ENCODE measurements at places on chromosomes 2 and 18. TPM values are rescaled to one million over a fixed set of nuclear protein-coding genes. Genes with fewer than 3 reads are reported as not detected.

GRCh38 chr2:98701230-98701629, 29.7 kb downstream of the MGAT4A start:
- no peak for DNase-seq
- no peaks in the 10 kb centered on the region for H3K27me3 ChIP-seq
- H3K4me3 ChIP-seq: no peak overlapping the region
- no peak overlapping the region for H3K27ac ChIP-seq

- no peak overlapping the region for H3K4me3 ChIP-seq
- no peaks in the 10 kb centered on the region for H3K27me3 ChIP-seq
- no peaks in the 10 kb centered on the region for H3K36me3 ChIP-seq
- peaks cover 3% of the 10 kb centered on the region for H3K4me1 ChIP-seq
These were observed 79.6 kb downstream of the RTP5 start for GRCh38 chr2:241948901-241949735.

DNA sequence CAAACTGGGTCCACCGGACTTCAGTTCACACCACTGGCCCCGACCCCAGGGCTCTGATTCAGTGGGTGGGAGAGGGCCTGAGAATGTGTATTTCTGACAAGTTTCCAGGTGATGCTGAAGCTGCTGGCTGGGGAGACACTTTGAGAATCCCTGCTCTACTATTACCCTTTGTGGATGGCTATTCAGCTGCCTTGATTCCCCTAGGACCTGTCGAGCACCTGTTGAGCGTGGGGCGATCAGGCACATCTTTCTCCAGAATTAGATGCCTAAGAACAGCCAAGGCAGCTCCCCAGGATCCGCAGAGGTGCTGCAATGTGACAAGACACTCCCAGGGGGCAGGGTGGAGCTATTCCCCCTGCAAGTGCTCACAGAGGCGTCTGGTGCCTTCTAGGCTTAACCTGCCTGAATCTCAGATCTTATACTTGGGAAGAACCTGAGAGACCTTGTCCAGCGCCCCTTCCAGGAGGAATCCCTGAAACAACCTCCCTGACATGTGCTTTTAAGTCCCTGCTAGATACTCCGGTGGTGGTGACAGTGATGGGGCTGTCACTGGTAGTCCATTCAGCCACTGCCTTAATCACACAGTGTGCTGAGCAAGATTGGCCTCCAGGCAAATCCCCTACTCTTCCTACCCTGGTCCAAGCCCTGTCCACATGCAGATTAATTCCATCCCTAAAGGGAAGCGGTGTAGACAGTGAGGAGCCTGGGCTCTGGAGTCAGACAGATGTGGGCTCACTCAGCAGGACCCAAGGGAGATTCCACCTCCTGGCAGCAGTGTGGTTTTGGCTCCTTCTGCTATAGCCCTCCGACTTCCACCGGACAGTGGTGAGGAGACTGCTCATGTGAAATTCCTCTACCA, 43.4 kb upstream of the OTOF start:
- no peaks in the 10 kb centered on the region for H3K27me3 ChIP-seq
- no peak overlapping the region for H3K27ac ChIP-seq
- no peak overlapping the region for H3K4me3 ChIP-seq
- no peaks in the 10 kb centered on the region for H3K36me3 ChIP-seq
- DNase-seq: no peak

DNA sequence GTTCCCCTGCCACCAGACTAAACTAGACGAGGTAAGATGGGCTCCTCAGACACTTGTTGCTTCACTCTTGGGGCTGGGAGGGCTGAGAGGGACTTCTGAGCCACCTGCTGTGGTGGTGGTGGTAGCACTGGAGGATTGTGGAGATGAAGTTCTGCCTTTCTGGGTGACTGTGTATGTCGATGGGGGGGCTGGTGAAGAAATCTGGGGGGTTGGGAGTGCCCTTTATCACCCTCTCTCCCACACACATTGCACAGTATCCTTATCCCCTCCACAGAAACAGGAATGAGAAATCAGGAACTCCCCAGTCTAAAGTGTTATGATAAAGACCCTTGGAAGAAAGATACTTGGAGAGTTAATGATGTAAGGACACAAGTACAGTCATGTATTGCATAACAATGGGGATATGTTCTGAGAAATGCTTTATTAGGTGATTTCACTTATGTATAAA, 38.5 kb downstream of the HK2 start:
- H3K4me3 ChIP-seq: no peak overlapping the region
- H3K36me3 ChIP-seq: no peaks in the 10 kb centered on the region
- no peaks in the 10 kb centered on the region for H3K27me3 ChIP-seq
- H3K27ac ChIP-seq: peak overlapping the region; percentile 65
- peaks cover 47% of the 10 kb centered on the region for H3K4me1 ChIP-seq

GRCh38 chr2:120177973-120178372, 45.2 kb downstream of the TMEM185B start:
- H3K36me3 ChIP-seq: no peaks in the 10 kb centered on the region
- H3K27me3 ChIP-seq: no peaks in the 10 kb centered on the region
- no peak overlapping the region for H3K27ac ChIP-seq
- DNase-seq: no peak
- H3K4me1 ChIP-seq: no peaks in the 10 kb centered on the region

GRCh38 chr2:90069290-90069894, 1377.9 kb downstream of the RPIA start:
- no peaks in the 10 kb centered on the region for H3K36me3 ChIP-seq
- no peaks in the 10 kb centered on the region for H3K4me1 ChIP-seq
- H3K27me3 ChIP-seq: no peaks in the 10 kb centered on the region
- no peak overlapping the region for H3K4me3 ChIP-seq
- DNase-seq: no peak
- H3K27ac ChIP-seq: no peak overlapping the region

DNA sequence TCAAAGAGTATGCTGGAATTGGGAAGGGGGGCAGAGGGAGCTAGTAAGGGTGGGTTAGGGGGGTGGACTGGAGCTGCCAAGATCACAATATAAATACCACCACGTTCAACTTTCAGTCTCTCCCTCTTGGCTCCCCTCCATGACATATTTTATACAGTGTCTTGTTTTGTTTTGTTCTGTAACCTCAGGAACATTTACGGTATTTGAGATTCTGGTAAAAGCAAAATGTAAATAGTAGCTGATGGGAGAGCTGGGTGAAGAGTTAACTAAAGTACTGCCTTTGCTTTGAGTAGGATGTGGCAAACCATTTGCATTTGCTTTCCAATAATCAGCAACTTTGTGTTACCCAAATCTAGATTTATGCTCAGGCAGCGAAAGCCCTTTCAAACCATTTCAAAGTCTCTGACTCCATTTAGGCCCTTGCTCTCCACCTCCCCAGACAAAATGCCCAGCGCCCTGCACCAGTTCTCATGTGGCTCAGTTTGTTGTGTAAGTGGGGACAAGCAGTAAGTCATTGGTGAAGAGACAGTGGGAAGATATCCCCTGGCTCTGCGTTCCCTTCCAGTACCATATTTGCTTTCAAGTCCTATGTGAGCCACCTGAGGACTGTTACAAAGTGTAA, 17.4 kb downstream of the IRS1 start:
- no peak overlapping the region for H3K4me3 ChIP-seq
- peaks cover 17% of the 10 kb centered on the region for H3K4me1 ChIP-seq
- H3K27ac ChIP-seq: peak overlapping the region; percentile 53
- H3K36me3 ChIP-seq: no peaks in the 10 kb centered on the region
- no peak for DNase-seq

DNA sequence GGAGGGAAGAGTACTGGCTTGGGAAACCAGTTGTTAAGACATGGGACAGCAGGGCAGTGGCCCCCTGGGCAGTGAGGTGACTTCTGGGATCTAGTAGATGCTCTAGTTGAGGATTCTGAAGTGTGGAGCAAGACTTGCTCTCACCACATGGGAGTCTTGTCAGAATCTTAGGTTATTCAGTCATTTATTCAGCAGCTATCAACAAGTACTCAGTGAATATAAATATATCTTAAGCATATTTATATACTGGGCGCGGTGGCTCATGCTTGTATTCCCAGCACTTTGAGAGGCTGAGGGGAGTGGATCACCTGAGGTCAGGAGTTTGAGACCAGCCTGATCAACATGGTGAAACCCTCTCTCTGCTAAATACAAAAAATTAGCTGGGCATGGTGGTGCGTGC, 20.0 kb downstream of the STON1 start:
- H3K4me1 ChIP-seq: peaks cover 7% of the 10 kb centered on the region
- H3K27me3 ChIP-seq: no peaks in the 10 kb centered on the region
- no peak overlapping the region for H3K4me3 ChIP-seq
- DNase-seq: no peak
- H3K27ac ChIP-seq: no peak overlapping the region

DNA sequence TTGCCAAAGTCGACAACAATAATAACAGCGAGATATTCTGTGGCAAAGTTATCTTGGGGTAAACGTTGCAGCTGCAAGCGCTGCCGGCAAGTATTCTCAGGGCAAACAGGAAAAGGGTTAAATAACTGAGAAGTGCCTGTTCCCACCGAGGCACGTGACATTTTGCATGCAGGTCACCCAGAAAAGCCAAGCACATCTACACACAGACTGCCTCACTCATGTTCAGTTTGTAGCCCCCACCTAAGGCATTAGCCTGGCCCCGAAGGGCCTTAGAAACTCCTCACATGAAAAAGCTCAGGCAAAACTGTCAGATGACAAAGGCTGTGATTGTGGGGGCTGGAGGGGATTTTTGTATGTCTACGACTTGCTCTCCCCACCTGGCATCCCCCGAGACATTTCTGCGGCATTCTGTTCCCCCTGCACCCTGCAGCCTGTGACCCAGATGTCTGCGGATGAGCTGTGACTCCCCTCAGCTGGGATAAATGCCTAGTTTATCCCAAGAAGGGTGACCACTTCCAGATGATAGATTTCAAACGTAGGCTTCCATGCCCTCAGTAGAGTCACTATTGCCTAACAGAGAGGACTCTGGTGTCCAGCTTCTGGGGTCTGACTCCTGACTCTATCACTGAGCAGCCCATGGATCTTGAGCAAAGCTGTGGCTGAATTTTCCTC, 215.2 kb upstream of the SIX2 start:
- H3K4me3 ChIP-seq: no peak overlapping the region
- H3K27ac ChIP-seq: no peak overlapping the region
- H3K4me1 ChIP-seq: peaks cover 3% of the 10 kb centered on the region
- H3K36me3 ChIP-seq: no peaks in the 10 kb centered on the region
- DNase-seq: no peak

DNA sequence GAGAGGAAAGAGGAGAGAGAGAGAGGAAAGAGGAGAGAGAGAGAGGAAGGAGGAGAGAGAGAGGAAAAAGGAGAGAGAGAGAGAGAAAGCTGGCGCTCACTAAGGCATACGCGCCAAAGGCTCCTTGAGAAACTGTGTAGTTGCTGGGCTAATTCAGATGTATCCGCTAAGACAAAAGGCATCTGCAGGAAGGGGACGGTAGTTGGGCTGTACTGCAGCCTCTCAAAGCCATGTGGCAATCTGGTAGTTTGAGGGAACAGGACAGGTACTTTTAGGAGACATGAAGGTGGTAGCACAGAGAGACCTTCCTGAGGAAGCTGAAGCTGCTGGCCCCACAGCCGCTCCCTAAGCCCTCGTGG, 31.6 kb downstream of the THNSL2 start:
- H3K4me3 ChIP-seq: no peak overlapping the region
- no peaks in the 10 kb centered on the region for H3K4me1 ChIP-seq
- no peaks in the 10 kb centered on the region for H3K27me3 ChIP-seq
- no peak for DNase-seq

DNA sequence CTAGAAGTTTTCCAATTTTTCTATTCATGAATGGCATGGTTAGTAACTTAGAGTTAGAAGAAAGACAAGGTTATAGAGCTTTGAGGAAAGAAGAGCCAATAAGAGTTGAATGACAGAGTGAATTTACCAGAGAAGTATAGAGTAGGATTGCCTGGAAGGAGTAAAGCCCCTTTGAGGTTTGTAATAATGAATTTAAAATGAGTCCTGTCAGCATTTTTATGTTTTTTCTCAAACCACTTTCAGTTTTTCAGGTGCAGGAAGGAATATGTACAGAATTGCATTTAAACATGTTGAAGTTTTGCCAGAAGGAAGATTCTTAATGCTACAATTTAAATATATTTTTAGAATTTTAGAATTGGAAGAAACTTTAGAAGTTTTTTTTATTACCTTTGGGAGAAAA, 408.3 kb downstream of the DSC3 start:
- H3K27ac ChIP-seq: no peak overlapping the region
- H3K36me3 ChIP-seq: no peaks in the 10 kb centered on the region
- no peak overlapping the region for H3K4me3 ChIP-seq
- H3K27me3 ChIP-seq: no peaks in the 10 kb centered on the region

DNA sequence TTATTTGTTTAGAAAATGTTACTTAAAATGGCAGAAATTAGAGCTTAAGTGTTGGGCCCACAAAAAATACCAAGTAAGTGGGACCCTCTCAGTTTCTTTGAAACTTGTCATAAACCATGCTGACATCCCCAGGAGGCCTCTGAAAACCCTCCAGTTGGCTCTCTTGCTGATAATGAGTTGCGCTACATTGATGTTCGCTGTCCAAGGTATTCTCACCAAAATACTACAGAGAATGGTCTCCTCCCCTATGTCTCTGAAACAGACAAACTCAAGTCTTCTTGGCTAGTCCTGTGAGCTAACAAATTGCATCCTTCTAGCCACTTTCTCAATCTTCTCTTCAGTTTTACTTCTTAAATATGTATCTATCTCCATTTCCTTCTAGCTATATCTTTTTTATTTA, 669.4 kb downstream of the IRS1 start:
- no peak overlapping the region for H3K27ac ChIP-seq
- H3K4me1 ChIP-seq: peaks cover 2% of the 10 kb centered on the region
- no peaks in the 10 kb centered on the region for H3K36me3 ChIP-seq
- H3K27me3 ChIP-seq: no peaks in the 10 kb centered on the region
- H3K4me3 ChIP-seq: no peak overlapping the region

DNA sequence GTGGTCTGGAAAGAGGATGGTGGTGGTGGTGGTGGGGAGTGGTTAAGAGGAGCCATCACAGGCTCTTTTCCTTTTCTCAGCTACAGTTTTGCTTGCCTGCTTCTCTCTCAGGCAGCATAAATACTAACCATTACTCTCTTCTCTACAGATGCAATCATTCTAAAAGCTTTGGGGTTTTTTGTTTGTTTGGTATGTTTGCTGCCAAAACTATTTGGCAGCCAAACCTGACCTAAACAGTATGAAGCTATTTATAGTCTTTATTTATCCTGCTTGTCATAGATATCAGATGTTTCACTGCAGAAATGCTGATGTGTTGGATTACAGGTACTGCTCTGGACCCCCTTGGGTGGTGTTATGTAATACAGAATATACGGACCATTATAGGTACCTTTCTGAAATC, 15.3 kb downstream of the SIX3 start:
- DNase-seq: no peak
- peaks cover 8% of the 10 kb centered on the region for H3K4me1 ChIP-seq
- H3K36me3 ChIP-seq: no peaks in the 10 kb centered on the region
- H3K27me3 ChIP-seq: no peaks in the 10 kb centered on the region
- no peak overlapping the region for H3K4me3 ChIP-seq
- no peak overlapping the region for H3K27ac ChIP-seq

CNGA3 gene
- 0.34 TPM for total RNA-seq

C18orf54 gene
- 2.5 TPM for total RNA-seq

FBLN7 gene
- 1.9 TPM for total RNA-seq

HRH4 gene
- not detected for total RNA-seq

ARHGAP25 gene
- 15.2 TPM for total RNA-seq

ABCG8 gene
- total RNA-seq: not detected

NEB gene
- 0.25 TPM for total RNA-seq

ONECUT2 gene
- total RNA-seq: 0.25 TPM

SUCLG1 gene
- 45.6 TPM for total RNA-seq

ALPI gene
- not detected for total RNA-seq

OTOS gene
- not detected for total RNA-seq

PSMA8 gene
- total RNA-seq: not detected

NBAS gene
- 48.9 TPM for total RNA-seq

CRYGD gene
- total RNA-seq: 2.0 TPM

TMEM17 gene
- total RNA-seq: 1.9 TPM

Measured in ovary (tissue), 10 donors.